ENCODE measurements at places on chromosomes 11 and 22. TPM values are rescaled to one million over a fixed set of nuclear protein-coding genes. Genes with fewer than 3 reads are reported as not detected.

Gene THYN1
- 33.6 TPM for total RNA-seq

Gene TMEM191C
- total RNA-seq, result 2.9 TPM

Gene TIGD3
- total RNA-seq, result 2.4 TPM

Gene RAPSN
- total RNA-seq, result 1.8 TPM

Gene FXYD2
- total RNA-seq, result 0.39 TPM

Gene KRTAP5-2
- not detected for total RNA-seq

Gene PTPRCAP
- total RNA-seq, result 0.82 TPM

Gene MMP20
- total RNA-seq, result not detected

Gene TH
- not detected for total RNA-seq

Gene MS4A3
- 0.13 TPM for total RNA-seq

Gene LARGE2
- 1.4 TPM for total RNA-seq

Gene ME3
- total RNA-seq, result 35.3 TPM

Gene SLC37A2
- 0.23 TPM for total RNA-seq

DNA sequence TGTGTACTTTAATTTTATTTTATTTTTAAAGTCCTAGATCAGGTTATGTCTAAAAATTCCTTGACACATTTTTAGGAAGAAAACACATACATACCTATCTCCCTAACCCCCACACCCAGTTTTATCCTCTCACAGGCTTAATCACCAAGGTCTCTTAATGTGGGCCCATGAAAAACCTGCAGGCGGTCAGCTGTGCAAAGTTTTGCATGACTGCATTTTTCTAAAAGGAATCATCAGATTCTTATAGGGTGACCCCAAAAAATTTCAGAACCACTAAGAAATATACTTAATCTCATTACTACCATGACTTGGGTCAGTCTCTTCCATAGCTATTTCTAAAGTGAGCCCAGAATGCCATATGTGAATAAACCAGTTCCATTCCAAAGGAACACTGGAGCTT lies 19.8 kb downstream of the SAA1 start:
- DNase-seq, result no peak

DNA sequence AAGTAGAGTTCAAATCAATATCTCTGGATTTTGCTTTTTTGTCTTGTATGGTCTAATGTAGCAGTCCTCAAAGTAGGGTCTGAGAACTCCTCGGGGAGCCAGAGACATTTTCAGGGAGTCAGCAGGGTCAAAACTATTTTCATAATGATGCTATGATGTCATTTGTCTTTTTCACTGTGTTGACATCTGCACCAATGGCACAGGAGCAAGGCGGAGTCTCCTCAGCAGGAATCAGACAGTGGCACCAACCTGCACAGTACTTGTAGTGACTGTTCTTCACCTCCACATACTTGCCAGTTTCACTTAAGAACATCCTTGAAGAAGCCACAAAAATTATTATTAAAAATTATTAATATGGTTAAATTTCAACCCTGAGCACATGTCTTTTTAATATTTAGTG lies 14.9 kb upstream of the FXYD6 start:
- no peak for DNase-seq

DNA sequence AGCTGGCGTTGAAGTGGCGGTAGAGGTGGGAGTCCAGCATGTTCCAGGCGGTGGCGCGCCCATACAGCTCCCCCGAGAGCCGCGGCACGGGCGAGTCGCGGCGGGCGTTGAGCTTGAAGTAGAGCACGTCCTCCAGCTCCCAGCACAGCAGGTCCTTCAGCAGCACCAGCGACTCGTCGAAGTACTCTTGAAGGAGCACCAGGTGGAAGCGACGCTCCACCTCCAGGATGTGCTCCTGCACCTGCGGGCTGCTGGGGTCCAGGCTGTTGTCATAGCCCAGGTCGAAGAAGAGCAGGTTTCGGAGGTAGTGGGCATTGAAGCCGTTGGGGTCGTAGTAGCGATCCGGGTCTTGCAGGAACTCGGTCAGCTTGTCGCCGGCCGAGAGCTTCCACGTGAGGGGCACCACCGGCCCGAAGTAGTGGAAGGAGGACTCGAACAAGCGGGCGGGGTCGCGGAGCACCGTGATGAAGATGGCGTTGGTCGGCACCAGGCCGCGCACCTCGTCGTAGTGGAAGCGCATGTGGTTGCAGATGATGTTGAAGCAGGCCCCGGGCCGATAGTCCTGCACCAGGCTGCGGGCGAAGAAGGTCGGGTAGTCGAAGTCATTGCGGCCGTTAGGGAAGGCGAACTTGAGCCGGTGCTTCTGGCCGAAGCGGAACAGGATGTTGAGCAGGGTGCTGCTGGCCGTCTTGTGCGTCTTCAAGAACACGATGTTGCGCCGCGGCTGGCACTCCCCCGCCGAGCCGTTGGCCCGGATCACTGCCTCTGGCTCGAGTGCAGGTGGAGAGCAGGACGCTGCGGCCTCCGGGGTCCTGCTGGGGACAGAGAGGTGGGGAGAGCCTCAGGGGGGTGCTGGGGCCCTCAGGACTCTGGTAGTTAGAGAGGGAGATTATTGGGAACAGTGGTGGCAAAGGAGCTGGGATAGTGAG lies 9.0 kb upstream of the SEC14L6 start:
- DNase-seq, result no peak

DNA sequence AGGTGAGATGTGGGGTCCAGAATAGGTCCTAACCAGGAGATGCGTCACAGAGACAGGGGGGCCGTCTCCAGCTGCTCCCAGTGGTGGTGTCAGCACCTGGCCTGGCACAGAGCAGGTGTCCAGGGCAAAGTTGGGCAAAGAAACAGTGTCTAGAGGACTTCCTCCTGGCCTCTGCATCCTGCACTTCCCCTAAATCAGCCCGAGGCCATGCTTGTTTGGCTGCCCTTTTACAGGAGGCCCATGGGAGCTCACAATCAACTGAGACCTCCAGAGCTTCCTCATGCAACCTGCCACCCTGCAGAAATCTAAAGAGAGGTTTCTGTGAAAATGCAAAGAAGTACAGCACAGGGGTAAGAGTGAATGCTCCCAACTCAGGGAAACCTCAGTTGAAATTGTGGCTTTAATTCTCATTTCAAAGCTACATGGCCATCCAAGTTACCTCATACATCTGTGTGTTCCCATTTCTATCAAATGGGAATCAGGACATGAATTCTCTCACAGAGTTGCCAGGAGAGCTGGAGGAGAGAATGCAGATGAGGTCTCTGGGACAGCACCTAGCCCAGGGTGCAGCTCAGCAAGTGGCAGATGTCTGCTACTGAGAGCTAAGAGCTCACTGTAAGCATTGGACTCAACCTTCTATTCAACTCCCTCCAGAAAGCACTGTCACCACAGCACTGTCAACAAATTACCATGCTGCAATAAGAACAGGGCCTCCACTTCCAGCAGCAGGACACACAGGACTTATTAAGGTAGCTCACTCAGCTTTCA lies 32.6 kb downstream of the TCIRG1 start:
- DNase-seq, result no peak

- DNase-seq, result no peak
Observed at GRCh38 chr22:38148245-38148644, 33.4 kb downstream of the PLA2G6 start.

DNA sequence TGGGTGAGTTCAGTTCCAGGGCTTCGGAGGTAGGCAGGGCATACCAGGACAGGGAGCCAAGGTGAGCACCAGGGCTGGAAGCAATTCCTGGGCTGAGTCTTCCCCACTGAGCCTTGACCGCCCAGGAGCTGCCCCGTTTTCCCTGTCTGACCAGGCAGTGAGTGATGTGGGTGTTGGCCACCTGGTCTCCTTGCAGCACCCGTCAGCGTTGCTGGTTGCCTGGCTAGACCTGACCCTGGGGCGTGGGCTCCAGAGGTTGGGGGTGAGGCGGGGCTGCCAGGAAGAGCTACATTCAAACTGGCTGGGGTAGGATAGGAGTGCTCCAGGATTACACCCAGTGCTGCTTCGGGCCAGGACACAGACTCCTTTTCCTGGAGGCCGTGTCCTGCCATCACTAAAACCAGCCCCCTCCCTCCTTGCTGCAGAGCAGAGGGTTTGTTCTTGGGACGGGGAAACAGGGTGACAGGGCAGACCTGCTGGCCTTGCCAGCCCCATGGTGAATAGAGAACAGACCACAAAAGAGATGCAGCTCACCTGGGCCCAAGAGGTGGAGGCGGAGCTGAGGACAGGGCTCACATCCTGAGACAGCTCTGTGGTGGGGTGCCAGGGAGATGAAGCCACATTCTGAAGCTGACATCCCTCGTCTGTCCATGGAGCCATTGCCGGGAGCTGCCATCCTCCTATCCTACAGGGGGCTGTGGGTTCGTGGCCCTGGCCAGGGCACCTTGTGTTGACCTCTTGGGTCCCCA lies 14.2 kb downstream of the INCENP start:
- no peak for DNase-seq

DNA sequence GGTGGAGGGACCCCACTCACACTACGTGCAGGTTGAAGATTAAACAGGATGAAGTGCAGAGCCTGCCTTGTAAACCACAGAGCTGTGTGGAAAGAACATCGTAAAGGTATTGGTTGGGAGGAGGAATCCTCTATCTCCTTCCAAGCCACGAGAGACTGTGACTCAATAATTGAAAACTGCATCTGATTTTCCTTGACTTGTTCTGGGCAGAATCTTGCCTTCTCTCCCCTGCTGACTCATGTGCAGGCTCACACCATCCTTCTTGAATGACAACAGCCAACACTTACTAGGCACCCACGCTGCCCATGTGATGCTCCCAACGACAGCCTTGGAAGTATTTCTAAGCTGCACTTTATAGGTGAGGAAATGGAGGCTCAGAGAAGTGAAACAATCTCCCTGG lies 563.0 kb downstream of the MIAT start:
- no peak for DNase-seq

- DNase-seq, result no peak
Observed at GRCh38 chr22:48486134-48486532, 1341.5 kb downstream of the BRD1 start.

DNA sequence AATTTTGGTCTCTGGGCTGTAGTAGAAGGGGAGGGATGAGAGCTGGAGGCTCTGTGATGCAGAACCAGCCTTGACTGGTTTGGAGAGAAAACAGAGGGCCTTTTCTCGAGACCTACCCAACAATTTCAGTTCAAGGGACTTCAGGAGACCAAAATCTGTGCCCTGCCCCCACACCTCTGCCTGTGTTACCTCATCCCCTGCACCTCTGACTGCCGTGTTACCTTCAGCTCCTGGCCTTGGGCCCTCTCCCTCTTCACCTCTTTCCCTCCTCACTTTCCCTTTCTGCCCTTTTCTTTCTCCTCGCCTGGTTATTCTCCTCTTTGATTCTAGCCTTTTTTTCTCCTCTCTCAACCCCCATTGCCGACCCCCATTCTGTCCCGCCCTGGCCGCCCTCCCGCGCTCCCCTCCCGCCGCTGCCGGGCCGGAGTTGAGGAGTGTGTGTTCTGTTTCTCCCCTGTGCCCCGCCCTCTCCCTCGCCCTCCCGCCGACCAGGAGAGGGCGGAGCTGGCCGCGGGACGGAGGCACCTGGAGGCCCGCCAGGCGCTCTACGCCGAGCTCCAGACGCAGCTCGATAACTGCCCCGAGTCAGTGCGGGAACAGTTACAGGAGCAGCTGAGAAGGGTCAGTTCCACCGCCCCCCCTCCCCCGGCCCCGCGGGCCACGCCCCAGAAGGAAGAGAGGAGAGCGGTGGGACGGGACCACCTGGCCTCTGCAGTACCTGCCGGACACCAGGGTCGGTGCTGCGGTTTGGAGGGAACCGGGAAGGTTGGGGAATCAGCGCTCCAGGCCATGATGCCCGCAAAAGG lies 27.2 kb downstream of the PHLDB1 start:
- DNase-seq, result no peak

DNA sequence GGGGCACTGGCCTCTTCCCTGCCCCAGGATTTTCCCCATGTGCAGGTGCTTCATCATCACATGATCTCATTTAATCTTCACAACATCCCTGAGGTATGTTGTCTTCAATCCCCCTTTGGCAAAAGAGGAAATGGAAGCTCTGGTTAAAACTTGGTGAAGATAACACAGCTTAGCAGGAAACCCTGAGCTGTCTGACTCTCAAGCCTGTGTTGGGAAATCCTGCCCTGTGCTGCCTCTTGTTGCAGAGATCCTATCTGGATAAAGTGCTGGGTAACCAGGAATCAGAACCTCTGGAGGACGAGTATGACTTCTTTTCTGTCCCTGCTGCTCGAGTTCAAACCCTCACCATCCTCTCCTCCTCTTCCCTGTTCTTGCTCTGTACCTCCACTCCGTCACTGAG lies 13.1 kb upstream of the E2F8 start:
- no peak for DNase-seq

DNA sequence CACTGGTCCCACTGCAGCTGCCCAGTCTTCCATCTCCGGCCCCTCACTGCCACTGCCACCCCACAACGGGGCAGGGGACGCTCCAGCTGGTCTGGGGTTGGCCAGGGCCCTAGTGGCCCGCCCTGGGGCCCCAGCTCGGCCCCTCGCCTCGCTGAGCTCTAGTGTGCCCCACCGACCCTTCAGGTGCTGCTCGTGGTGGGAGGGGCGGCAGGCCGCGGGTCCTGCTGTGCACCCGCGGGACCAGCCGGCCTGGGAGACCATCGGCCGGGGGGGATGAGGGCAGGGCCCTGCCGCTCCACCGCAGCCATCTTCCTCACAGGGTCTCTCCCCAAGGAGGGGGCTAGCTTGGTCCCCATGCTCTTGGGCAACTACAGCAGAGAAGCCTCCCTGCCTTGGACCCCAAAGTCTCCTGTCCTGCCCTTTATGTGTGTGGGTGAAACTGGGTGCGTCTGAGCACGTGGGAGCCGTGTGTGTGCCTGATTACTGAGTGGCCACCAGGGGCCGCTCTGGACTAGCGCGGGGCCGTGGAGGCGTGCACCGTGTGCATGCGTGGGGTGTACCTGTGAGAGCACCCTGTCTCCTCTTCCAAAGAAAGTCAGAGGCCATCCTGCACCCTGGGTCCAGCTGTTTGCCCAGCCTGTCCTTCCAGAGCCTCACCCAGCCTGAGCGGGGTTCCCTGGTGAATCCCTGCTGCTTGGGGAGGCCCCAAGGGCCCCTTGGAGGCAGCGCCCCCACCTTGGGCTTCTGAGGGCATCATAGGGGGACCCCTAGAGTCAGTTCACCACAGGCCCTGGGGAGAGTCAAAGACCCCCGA lies 6.0 kb upstream of the ACR start:
- DNase-seq, result no peak

DNA sequence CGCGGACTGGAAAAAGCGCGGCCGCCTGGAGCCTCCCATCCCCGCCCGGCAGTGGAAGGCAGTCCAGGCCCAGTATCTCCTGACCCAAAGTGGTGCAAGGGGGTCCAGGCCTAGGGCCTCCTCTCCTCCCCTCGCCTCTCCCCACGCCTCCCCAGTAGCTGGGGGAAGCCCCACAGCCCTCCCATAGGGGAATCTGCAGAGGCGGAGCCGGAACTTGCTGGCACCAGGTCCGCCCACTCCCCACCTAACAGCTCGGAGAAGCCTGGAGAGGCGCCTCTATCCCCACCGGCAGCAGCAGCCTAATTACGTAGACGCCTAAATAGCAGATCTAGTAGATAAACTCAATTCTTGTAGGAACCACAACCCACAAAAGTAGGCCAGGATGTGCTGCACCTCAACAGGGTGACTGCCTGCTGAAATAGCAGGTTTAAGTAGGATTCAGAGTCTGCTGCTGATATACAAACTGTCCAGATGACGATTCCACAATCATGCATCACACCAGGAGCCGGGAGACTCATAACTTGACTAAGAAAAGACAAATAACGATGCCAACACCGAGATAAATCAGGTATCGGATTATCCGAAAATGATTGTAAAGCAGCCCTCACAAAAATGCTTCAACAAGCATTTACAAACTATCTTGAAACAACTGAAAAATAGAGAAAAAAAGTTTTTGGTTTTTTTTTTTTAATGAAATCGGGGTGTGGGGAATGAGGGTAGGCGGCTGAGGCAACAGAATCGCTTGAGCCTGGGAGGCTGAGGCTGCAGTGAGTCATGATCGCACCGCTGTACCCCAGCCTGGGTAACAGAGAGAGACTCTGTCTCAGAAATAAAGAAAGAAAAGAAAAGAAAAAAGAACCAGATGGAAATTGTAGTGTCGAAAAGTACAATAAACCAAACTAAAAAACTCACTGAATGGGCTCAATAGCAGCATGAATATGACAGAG lies 11.4 kb upstream of the BRD1 start:
- DNase-seq, result no peak
